ENCODE measurements at places on chromosomes 7 and 10.

DNA sequence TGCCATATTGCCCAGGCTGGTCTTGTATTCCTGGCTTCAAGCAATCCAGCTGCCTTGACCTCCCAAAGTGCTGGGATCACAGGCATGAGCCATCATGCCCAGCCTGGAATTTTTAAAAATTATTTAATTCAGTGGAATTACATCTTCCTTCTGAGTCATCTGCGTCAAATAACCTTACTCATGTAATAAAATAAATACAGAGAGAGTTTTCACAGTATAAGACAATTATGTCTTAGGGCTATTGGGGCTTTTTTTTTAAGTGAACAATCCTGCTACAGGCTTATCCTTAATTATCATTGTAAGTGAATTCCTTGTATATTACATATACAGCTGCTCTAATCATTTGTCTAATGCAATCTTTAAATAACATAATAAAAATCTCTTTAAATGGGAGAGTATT, 108.3 kb downstream of the MAPK8 start:
- DNase-seq: no peak

- DNase-seq: no peak
These were observed 63.4 kb downstream of the BBS9 start for GRCh38 chr7:33192695-33193291.

DNA sequence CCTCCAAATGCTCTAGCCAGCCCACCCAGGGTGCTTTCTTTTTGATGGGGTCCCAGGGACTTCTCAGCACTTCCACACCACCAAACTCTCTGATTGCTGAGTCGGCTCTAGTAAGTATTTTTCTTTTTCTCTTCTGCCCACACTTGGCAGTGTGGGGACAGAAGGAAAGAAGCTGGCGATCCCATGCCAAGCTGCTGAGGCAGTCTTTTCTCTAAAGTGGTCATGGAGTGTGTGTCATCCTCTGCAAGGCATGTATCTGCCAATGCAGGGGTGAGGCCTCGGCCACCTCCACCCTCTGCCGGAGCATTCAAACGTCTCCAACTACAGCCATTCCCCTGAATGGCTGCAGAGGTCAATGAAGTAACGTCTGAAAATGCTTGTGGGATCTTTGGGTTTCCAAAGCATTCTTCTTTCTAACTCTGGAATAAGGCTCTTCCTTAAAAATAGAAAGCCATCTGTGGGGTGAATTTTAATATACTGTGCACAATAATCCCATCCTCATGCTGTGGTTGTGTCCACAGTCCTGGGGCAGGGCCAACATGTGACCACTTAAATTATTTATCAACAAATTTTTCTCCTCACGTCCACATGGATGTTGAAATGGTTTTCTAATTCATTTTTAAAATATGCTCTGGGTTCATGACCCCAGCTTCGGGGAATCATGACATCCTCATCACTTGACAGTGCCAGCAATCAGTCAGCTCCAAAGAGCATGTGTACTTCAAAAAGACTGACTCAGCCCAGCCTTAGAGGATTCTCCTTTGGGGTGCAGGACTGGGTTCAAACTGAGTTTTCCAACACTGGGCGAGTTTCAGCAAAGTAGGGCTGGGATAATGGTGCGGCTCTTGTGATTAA, 171.3 kb upstream of the ITGB1 start:
- DNase-seq: no peak

DNA sequence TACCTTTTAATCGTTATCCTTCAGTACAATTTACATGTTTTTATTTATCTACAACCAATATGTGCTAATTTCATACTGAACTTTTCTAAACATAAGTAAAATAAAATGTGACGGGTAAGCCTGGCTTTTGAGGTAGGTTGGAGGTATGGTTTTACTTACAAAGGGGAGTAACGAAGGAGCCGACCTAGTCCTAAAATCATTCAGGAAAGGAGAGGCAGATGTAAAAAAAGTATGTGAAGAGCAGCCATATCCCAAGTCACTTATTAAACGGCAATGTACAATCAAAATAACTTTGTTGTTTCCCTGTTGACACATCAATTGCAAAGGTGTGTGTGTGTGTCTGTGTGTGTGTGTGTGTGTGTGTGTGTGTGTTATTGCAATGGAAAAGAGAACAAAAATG, 351.3 kb downstream of the CRPPA start:
- DNase-seq: no peak

DNA sequence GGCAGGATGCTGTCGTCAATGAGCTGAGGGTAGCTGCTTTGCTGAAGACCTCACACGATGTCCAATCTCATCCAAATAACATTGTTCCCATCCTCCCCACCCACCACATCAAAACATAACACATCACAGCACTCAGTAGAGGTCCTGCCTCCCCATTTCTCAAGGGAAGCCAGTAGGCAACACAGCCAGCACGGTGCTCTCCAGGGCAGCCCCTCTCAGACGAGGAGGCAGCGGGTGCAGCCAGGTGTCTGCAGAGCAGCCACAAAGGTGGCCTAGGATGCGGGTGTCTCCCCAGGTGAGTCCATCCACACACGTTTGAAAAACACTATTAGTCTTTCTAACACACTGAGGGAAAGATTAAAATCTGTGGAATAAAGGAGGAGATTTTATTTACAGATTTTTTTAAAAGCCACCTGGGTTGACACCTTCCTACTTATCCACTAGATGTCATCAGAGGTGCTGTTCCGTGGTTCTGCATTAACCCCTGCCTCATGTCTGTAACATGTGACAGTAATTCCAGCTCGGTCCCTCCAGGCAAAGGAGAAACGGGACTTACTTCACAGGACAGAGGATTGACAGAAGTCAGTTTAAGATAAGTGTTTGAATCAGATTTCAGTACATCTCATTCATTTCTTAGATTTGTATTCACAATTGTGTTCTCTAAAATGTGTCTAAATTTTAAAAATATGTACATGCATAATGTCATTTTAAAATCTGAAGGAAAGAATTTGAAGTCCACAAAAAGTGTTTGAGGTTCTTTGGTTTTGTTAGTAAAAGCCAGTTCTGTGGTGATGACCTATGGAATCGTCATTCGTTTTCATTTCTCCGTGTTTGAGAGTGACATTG, 68.0 kb downstream of the LANCL2 start:
- peak; percentile 46 for DNase-seq

GRCh38 chr10:1377740-1378397, 321.7 kb downstream of the WDR37 start:
- no peak for DNase-seq

DNA sequence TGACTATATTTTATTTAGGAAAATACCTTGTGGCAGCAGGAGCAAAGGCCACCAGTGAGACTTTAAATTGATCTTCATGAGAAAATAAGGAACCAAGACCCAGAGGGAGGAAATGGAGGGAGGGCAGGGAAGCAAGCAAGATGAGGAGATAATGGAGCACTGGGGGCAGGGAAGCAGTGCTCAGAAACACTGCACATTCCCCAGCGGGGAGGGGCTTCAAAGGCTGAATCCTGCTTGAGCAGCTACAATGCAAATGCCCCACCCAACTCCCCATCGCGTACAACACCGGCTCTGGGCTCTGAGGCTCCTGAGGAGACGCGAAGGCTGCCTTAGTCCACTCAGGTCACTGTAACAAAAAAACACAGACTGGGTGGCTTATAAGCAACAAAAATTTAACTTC, 503.8 kb downstream of the GRID1 start:
- DNase-seq: no peak

DNA sequence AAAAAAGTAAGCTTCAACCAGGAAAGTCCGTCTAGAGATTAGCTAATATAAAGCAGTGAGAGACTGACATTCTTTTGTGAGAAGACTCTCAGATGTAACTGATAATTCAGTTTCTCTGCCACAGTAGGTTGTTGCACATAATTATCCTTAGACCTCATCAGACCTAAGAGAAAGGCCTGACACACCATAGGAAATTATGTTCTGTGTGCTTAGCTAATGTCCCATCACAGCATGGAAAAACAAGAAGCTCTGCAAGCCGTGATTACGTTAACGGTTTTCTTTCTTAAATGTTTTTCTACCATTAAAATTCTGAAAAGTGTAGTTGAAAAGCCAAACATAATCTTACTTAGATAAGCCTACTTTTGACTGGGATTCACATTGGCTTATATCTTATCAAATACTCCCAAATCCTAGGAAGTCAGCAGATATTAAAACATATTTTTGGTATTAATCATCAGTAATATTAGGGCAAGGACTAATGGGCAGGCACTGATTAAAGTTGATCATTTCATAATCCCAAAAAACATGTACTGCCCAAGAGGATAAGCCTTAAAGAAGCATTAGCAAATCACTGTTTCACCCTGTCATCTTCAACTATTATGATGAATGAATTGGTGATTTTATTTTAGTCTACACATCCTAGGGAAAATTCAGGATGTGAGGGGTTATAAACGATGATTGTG, 5.2 kb downstream of the CSTF2T start:
- DNase-seq: no peak

DNA sequence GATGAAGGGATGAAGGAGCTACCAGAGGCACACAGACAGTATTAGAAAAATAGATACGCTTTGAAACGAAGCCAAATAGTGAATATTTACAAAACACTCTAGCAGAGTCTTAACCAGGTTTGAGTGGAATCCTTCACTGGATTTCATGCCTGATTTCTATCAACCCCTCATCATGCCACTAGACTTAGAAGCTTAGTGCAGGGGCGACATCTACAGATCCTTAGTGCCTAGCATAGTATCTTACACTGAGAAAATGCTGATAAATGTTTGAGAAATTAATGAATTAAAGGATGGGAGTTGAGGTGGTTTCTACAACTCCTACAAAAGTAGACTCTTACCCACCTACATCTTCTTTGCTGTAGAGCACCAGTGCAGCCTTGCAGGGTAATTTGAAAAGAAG, 54.7 kb upstream of the CCNJ start:
- DNase-seq: no peak

GRCh38 chr7:154960063-154960790, 42.7 kb downstream of the PAXIP1 start:
- DNase-seq: no peak

DNA sequence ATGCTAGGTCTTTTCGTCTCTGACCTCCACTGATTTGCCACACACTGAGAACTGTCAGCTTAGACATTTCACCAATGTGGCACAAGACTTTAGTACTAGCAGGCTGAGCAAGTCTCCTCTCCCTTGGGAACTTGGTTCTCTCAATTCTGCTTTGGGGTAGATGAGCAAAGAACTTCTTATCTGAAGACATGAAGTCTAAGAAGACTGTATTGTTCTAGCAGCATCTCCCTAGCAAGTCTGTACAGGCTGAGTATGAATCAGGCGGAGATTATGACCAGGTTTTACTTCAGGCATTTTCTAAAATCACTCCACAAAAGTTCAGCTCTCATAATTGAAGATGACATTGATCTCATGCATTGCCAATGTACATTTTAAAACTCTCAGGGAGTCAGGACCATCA, 23.8 kb upstream of the STN1 start:
- no peak for DNase-seq

DNA sequence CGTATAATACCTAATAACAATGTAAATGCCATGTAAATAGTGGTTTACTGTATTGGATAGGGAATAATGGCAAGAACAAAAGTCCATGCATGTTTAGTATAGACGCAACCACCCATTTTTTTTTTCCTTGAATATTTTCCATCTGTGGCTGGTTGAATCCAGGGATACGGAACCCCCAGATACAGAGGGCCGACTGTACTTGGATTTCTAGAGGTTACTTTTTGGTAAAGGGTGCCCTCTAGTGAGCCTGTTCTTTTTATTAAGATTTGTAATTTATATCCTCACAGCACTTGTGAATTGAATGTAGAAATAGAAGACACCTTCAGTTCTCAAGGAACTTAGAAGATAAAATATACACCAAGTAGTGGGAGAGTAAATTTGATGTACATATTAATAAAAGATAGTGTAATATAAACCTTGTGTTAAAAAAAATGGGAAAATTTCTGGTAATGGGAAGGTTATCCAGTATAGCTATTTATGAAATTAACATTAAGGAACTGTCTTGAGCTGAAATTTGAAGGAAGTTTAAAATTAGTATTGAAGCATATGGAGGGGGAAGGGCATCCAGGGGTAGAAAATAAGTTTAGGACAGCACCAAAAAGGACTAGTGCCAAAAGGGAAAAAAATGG, 32.0 kb downstream of the EXOC6 start:
- peak; percentile 64 for DNase-seq

DNA sequence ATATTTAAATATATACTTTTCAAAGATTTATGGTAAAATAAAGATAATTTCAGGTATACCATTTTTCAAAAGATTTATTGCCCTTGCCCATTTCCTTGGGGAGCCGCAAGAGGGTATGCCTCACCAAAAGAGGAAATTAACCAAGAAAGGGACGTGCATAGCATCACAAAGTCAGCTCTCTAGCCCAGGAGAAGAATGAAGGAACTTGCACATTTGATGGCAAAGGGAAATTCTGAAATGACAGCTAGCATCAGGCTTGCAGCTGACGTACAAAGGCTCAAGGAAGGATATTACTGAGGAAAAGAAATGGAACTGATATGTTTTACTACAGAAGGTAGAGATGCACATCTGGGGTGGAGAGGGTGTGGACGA, 93.6 kb upstream of the RSU1 start:
- no peak for DNase-seq

- DNase-seq: no peak
These were observed 71.7 kb downstream of the RAMP3 start for GRCh38 chr7:45229156-45229920.
